ENCODE measurements at places on chromosomes 7 and 10.

DNA sequence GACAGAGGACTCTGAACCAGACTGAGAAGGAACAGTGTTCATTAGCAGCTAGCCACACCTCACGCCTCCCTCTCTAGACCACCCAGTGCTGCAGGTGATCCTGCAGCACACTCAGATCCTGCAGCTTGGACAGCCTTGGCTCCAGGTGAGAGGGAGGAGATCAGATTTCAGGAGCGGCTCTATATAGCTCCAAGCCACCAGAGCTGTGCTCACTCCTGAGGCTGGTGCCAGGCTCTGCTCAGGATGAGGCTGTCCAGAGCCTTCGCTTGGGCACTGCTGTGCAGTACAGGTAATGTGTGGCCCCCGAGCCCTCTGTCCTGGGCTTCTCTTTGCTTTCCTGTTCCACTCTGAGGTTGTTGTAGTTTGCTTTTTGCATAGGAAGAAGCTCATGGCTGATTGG is 42.4 kb downstream of the C10orf120 start:
- no peak for DNase-seq

GRCh38 chr10:3258394-3258793 is 85.8 kb upstream of the PITRM1 start:
- DNase-seq = no peak

DNA sequence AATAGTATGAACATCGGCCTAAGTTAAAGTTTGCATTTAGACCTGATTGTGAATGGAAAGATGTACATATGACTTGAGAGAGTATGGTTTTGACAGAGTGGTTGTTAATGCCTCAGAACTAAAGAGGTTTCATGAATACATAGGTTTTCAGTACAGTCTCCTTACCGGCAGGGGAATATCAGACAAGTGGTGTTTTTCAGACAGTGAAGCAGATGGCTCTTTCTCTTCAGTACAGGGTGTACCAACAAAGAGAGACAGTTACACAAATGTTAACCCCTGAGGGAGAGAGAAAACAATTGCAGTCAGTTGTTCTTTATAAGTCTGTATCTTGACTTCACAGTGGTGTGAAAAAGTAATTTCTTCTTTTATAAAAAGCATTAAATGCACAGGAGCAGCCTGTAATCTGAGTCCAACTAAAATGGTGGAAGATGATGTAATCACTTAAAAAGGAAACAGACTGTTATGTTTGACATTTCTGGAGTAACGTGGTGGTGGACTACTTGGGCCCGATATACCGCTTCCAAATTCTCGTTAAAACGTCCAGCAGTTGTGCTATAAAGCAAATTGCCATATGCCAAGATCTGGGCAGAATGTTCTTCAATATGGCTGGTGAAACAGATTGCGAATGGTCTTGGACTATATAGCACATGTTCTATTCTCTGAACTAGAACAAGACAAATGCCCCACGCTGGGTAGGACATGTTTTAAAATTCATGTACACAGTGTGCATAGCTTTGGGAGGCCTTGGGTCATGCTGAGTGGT is 69.2 kb downstream of the SDK1 start:
- DNase-seq = no peak

DNA sequence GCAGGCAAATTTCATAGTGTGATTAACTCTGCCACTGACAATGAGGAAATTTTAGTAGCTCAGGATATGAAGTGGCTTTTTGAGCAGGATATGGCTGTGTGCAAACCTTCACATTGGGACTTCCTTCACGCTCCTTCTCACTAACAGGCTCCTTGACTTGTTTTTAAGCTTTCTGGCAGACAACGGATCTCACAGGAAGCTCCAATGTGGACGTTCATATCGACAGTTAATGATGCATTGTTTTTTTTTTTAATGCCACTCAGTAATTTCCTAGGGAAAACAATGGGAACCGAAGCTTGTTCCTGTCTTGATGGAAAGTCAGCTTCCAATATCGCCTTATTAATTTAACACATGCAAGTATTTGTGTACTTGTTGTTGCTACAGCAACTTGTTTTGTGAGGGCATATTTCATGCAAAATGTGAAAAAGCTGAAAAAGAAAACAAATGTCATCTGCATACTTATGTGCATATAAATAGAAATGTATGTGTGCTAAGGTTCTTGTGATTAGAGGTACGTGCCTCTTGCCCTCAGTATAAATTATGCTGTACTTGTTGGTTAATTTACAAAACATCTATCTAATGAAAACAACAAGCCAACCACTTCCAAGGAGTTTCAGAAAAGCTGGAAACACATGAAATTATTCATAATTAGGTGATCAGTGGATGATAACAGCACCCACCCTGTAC is 84.7 kb downstream of the NRP1 start:
- no peak for DNase-seq

GRCh38 chr7:12297283-12298108 is 86.4 kb downstream of the TMEM106B start:
- DNase-seq = no peak

DNA sequence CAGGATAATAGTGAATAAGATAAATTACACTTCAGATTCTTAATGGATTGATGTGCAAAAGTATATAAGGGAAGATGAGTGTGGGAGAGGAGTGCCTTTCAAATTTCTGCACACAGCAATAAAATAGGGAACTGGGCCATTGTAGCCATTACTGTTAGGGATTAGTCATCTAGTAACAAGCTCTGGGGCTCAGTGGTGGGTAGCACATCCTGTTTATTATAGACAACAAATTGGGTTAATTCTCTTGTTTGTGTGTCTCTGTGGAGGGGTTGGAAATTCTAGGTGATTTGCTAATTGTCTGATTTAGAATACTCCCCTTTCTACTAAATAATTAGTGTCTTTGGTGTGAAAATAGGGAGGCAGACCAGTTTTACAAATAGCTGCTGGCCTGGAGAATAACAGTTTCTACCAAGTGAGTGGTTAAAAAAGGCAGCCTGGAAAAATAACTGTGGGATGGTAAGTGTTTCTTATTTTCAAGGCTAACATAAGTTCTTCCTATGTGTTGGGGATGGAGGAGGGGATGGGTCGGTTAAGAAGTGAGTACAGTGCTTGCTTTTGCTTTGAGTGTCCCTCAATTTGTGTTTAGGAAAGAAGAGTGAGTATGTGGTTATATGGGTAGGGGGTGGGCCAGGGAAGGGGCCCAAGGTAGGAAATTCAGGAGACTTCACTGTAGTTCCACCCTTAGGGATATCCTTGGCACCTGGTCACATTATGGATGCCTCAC is 43.3 kb upstream of the TMEM248 start:
- DNase-seq = no peak

- DNase-seq = no peak
Observed at GRCh38 chr7:497346-497745, 22.3 kb downstream of the PDGFA start.

DNA sequence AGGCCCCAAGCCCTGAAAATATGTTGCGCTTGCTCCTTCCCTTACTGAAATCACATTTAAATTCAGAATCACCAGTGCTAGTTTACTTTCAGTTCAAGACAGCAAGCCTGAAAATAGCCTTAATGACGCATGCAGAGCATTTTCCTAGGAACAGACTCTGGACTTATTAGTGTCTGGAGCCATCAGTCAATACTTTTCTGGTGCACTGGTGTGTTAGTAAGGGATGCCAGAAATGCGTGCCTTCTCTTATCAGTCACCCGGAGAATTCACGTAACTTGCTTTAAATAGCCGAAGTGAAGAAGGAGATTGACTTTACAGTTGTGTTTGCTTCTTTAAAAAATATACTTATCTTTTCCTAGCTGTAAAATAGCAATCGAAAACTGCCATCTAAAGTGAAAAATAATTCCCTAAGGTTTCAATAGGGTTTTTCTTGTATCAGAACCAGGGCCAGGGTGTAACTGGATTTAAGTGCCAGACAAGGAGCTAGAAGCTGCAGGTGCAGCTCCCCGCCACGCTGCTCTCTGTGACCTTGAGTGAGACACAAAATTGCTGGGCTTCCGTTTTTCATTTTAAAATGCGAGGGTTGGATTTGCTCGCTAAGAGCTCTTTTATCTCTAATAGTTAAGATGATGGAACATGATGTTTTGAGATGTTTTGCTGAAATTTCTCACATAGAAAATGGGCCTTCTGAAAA is 177.8 kb downstream of the NSUN6 start:
- DNase-seq = no peak

- DNase-seq = peak; percentile 19
Observed at GRCh38 chr10:58266826-58267712, 625 bp downstream of the IPMK start.

GRCh38 chr10:73586583-73586984 is 4.6 kb downstream of the USP54 start:
- DNase-seq = no peak

DNA sequence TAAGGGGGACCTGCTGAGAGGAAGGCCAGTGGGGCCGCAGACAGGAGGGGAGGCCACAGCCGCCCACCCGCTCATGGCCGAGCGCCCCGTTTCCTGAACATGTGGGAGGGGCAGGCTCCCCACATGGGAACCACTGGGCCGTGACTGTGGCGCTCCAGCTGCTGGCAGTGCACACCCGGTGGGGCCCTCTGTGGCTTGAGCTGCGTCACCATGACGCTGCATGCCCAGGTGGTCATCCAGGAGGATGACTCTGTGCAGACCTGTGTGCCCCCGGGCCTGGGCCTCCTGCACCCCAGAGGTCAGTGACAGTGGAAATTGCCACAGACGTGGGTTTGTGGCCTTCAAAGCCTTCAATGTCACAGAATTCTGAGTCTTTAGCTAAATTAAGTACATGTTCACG is 85.1 kb downstream of the MGMT start:
- no peak for DNase-seq

GRCh38 chr7:87310790-87311419 is 34.6 kb upstream of the CROT start:
- DNase-seq = no peak

- no peak for DNase-seq
Observed at GRCh38 chr7:151448261-151449252, 8.6 kb upstream of the CRYGN start.

GRCh38 chr7:100342765-100343164 is 15.2 kb upstream of the PILRB start:
- DNase-seq = no peak

All from esophagus squamous epithelium (tissue), 5 donors.